Skeletal muscle cell (primary cell): ENCODE measurements at places on chromosomes 2 and 18.

- DNase-seq = no peak
Measured at GRCh38 chr18:57581301-57581934, 5.1 kb downstream of the FECH start.

DNA sequence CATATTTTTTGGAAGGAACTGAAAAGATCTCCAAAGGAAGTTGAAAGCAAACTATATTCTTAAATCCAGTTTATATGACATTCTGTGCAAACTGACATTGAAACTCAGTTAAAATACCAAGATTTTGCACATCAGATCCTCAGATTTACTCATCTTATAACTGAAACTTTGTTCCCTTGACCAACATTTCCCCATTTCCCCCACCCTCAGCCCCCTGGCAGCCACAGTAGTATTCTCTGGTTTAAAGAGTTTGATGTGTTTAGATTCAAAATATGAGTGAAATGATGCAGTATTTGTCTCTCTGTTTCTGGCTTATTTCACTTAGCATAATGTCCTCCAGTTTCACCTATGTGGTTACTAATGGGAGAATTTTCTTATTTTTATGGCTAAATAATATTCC is 99.2 kb upstream of the ITGA4 start:
- no peak for DNase-seq

- peak; percentile 19 for DNase-seq
Measured at GRCh38 chr18:76687304-76687962, 134.9 kb upstream of the ZNF236 start.

DNA sequence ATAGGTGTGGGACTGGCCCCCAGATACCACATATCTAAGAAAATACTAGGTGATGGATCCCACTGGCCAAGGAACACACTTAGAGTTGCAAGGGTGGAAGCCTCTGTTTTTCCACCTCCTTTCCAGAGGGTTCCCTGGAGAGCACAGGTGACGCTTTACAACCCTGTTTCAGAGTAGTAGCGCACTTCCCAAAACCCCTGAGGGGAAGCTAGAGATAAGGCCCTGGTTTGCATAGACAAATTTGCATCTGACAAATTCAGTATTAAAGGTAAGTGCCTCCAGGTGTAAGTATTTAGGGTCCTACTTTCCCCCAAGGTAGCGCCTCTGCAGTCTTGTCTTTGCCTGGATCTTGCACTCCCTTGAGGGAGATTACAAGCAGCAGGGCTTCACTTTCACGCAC is 474 bp upstream of the CERKL start:
- no peak for DNase-seq

GRCh38 chr2:215918901-215919599 is 94.3 kb downstream of the MREG start:
- DNase-seq = no peak

DNA sequence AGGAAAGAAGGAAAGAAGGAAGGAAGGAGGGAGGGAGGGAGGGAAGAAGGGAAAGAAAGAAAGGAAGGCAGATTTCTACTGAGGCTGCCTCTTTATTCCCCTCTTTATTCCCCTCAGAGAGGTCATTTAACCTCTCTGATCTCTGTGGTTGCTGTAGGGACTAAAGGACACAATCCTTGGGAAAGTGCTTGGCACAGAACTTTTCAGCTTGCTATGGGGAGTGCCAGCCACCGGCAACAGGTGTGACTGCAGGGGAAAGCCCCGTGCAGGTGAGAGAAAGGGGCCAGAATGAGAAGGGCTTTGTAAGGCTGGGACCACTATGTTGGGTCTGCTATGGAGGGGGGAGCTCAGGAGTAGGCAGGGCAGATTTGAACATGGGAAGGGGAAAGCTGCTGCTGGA is 27.7 kb upstream of the STEAP3 start:
- no peak for DNase-seq

- no peak for DNase-seq
Measured at GRCh38 chr18:76915456-76915855, 93.1 kb downstream of the ZNF236 start.

DNA sequence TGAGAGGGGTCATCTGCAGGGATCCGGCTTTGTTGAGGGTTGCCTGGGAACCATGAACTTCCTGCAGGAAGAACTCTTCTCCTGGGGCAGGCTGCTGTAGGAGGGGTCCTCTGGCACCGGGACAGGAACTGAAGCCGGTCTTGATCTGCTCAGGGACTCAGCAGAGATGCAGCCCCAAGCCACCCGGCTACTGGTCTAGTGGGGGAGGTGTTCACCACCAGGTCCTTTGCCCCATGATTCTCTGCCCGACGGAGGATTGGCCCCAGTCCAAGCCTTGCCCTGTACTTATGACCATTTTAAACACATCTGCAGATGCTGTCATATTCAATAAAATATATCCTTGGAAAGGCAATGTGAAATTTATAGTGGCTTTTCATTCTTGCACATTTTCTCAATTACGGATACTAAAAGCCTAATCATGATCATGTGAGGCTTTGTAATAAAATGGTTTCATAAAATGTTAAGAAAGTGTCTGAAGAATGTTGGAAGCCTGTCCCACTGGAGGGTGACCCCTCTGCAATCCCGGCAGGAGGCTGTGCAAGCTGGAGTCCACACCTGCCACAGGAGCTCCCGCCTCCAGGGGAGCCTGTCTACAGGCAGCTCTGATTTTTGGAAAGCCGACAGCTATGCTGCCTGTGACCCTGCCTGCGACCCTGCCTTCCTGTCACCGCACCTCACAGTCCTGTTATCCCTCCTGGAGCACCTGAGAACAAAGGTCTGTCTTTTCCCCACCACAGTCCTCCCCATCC is 98.8 kb upstream of the TAF1B start:
- DNase-seq = no peak

GRCh38 chr2:216539791-216540241 is 41.2 kb downstream of the RPL37A start:
- no peak for DNase-seq

- DNase-seq = no peak
Measured at GRCh38 chr2:214578442-214578841, 167.6 kb downstream of the VWC2L start.
